Activated CD4-positive, alpha-beta T cell treated with anti-CD3 and anti-CD28 coated beads, Interleukin-2, amount 10 ng/mL, durations not matched to agents 24 days and 14 days (primary cell): ENCODE measurements at places on chromosomes 16 and 17.

GRCh38 chr17:20266806-20267458 lies 200.4 kb downstream of the LGALS9B start:
- DNase-seq: no peak

DNA sequence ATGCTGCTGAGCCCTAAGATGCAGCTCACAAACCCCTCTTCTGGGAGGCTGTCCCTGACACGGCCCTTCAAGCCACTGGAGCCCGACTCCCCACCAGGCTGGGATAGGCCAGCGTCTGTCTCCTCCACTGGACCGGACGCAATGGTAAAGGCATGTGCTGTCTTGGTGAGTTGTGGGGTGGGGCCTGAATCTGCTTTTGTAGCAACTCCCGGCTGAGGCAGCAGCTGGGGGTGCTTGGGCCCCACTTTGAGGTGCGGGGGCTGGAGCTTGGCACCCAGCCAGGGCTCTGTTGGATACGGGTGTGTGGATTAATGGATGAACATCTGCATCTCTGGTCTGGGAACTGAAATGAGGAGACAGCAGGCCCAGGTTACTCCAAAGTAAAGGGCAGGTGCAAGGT lies 3.5 kb upstream of the NLRC3 start:
- DNase-seq: peak; percentile 53

DNA sequence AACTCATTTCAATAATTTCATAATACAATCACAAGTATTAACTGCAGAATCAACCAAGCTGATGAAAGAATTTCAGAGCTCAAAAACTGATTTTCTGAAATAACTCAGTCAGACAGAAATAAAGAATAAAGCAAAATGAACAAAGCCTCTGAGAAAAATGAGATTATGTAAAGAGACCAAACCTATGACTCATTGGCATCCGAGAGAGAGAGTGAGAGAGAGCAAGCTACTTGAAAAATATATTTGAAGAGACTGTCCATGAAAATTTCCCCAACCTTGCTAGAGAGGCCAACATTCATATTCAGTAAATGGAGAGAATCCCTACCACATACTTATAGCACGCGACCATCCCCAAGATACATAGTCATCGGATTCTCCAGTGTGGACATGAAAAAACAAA lies 1376.4 kb downstream of the CDH11 start:
- DNase-seq: no peak

DNA sequence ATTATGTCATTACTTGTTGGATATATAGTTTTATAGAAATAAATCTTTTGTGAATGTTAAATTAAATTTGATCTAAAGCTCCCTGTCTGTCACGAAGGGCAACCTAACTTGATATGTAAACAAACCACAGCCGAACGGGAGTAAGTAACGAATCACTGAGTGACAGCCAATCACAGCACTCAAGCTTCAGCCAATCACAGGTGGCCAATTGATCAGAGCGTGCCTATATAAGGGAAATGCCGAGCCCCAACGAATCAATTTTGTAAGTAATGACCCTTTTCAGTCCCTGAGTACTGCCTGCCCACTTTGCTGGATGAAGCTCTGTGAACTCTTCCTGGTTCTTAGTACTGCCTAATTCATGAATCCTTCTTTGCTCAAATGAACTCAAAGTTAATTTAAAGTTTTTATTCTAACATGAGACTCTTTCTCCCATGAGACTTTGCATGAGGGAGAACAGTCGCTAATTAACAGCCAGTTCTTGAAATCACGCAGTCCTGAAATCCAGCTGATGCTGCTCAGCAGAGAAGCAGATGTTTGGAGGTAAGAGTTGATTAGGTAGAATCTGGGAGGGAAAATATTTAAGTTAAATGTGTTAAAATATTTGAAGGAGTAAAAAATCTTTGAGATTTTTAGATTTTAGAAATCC lies 302.2 kb downstream of the CNTNAP4 start:
- DNase-seq: no peak

DNA sequence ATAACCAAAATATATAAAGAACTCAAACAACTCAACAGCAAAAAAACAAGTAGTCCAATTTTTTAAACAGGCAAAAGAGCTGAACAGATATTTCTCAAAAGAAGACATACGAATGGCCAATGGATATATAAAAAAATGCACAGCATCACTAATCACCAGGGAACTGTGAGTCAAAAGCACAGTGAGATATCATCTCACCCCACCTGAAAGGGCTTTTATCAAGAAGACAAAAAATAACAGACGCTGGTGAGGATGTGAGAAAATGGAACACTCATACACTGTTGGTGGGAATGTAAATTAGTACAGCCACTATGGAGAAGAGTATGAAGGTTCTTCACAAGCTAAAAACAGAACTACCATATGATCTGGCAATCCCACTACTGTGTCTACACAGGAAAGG lies 7.4 kb downstream of the XYLT1 start:
- no peak for DNase-seq

- no peak for DNase-seq
Measured at GRCh38 chr16:1206786-1207185, 18.3 kb downstream of the TPSG1 start.

DNA sequence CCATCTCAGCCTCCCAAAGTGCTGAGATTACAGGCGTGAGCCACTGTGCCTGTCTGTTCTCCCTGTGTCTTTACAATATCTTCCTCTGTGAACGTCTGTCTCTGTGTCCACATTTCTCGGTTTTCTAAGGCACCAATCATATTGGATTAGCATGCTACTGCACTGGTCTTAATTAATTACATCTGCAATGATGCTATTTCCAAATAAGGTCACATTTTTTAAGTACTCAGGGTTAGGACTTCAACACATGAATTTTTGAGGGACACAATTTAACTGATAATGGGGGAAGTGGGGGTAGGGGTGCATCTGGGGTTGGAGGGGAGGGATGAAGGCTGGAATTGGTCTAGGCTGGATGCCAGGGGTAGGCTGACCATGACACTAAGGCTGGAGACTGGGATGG lies 102.6 kb downstream of the N4BP1 start:
- no peak for DNase-seq

GRCh38 chr16:84075376-84075775 lies 32.8 kb upstream of the SLC38A8 start:
- DNase-seq: no peak

- DNase-seq: no peak
Measured at GRCh38 chr17:6654841-6655731, 3.5 kb downstream of the C17orf100 start.

- no peak for DNase-seq
Measured at GRCh38 chr17:38713456-38714075, 8.5 kb downstream of the MLLT6 start.

- no peak for DNase-seq
Measured at GRCh38 chr16:10594312-10594950, 14.0 kb upstream of the EMP2 start.

- DNase-seq: no peak
Measured at GRCh38 chr17:76123749-76124581, 17.1 kb downstream of the FOXJ1 start.

GRCh38 chr17:33602981-33603380 lies 309.9 kb upstream of the ASIC2 start:
- DNase-seq: no peak

GRCh38 chr16:54542805-54543505 lies 256.4 kb upstream of the IRX3 start:
- no peak for DNase-seq

GRCh38 chr16:8649829-8650554 lies 24.4 kb upstream of the ABAT start:
- no peak for DNase-seq

DNA sequence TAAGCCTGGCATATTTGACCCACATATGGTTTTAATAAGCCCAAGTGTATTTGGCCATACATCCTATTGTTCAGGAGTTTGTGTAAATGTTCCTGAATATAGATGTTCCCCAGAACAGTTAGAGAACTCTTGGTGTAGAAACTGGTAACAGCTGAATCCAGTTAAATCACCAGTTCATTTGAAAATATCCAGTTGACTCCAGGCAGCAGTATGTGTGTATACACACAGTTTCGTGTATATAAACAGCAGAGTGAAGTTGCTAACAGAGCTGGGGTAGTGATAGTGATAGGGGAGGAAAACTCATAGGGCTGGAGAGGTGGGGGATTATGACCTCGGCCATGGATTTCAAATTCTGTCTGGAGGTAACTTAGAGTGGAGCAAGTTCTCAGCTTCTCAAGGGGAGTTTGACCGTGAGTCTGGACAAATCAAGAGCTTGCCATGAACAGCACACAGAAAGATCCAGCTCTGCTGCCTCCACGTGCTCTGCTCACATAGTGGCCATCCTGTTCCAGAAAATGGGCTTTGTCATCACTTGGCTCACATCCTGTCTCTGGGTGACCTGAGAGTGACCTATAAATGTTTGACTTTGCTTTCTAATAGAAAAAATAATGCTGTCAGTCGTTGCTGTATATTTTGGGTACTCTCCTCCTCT lies 30.6 kb upstream of the MMD start:
- DNase-seq: no peak

- no peak for DNase-seq
Measured at GRCh38 chr17:28527181-28527681, 21.1 kb downstream of the FOXN1 start.

DNA sequence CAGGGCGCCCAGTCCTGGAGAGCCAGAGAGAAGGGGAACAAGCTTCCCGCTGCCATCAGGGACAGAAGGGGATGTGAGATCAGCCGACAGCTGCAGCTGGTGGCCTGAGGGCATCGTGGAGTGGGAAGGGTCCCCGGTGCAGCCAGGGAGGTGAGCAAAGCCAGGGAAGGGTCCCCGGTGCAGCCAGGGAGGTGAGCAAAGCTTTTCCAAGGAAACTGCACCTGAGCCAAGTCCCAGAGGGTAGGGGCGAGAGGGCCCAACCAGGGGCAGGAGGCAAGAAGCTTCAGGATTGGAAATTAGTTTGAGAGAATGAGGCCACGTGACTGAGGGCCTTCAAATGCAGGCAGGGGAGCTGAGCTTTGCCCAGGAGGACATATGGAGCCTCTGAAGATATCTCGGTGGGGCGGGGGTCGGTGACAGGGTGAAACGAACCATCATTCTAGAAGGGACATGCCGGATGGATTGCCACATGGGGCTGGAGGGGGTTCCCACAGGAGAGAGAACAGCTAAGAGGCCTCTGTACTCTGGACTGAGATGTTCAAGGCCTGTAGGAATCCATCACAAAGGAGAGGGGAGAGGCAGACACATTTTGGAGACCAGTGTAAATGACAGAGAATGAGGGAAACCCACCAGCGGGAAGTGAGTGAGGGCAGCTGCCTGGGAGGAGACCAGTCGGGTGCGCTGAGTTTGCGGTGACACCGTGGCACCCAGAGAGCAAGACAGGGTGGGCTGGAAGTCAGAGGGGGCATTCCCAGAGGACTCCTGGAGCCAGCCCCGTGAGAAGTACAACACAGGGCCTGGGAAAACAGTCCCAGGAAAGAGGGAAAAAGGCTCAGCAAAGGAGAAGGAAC lies 31.4 kb upstream of the RPH3AL start:
- DNase-seq: no peak

GRCh38 chr17:50482516-50482915 lies 3.9 kb downstream of the RSAD1 start:
- peak; percentile 93 for DNase-seq

DNA sequence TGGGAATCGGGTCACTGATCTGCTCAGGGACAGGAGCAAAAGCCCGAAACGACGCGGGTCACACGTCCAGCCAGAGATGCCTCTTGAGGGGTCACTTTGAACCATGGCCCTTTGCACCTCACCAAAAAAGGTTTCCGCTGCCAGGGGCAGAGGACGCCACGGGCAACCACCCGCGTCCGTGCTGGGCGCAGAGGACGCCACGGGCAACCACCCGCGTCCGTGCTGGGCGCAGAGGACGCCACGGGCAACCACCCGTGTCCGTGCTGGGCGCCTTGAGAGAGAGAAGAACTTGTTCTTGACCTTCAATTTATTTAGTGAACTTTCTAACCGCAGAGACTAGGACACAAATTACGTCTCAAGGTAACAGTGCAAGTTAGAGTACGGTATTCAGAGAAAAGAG lies 35.5 kb downstream of the TIMM22 start:
- no peak for DNase-seq

GRCh38 chr16:49849037-49849753 lies 6.7 kb downstream of the ZNF423 start:
- no peak for DNase-seq

GRCh38 chr16:88938777-88939244 lies 38.2 kb downstream of the CBFA2T3 start:
- DNase-seq: no peak

- DNase-seq: no peak
Measured at GRCh38 chr16:14362774-14363371, 267.2 kb downstream of the PARN start.
